NCI-H460 (cell line): ENCODE measurements at places on chromosomes 7 and 10.
A peak's percentile ranks its signal among the peaks of the same experiment; 100 is the strongest.

DNA sequence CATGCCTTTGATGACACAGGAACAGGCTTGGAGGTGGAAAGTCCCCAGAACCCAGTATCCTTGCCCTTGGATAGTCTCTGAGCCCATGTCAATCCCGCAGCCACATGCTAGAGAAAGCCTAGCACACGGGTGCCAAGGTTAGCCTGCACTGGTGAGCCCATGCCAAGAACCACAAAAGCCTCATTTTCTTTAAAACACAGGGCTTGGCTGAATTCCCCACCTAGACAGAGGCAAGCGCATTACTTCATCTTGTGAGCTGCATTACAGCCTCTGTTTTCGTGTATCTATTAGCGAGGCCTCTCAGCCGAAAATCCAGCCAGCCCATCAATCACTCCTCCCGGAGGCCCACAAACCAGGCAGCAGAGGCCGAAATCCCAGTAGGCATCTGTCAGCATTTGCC is 314.9 kb upstream of the AUTS2 start:
- no peak for DNase-seq

DNA sequence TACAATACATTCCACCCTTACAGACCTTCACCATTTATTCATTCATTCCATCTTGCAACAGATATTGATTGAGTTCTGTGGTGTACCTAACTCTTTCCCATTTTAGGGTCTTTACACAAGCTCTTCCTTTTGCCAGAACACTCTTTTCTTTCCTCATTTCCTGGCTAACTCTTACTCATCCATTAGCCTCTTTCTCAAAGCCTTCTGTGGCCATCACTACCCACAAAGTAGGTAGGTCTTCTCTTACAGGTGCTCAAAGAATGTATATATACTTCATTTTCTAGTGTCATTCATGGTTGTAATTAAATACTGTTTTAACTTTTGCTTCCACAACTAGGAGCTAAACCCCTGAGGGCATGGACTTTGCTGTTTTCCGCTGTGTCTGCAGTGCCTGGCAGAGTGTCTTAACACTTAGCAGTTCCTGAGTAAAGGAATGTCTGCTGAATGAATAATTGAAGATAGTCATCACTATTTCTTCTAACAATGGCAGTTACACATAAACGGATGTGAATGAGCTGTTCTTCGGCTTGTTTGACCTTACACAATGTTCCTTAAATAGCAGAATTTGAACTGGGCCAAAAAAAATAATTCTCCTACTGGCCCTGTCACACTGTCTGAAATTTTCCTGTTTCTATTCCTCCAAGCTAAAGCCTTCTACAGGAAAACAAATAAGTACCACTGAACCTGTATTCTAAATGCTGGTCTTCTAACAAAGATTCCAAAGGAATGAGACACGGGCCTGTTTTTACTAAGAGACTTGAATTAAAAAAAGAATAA is 15.1 kb downstream of the BCAP29 start:
- peak; percentile 58 for DNase-seq

DNA sequence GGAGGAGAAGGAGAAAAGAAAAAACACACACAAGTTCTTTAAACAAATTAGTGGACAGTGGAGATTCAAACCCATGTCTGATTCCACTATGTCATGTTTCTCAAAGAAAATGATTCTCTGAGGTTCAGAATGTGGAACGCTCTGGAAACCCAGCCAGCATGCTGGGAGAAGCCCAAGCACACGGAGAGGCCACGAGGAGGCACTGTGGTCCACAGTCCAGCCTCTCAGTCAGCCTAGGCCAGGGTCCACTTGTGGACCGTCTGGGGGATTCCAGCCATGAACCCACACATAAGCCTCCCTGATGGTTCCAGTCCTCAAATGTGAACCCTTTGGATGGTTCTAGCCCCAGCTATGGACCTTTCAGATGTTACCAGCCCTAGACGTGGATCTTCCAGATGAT is 73.4 kb downstream of the CAV1 start:
- no peak for DNase-seq

- DNase-seq: no peak
Observed at GRCh38 chr7:79421751-79422150, 31.7 kb downstream of the MAGI2 start.

DNA sequence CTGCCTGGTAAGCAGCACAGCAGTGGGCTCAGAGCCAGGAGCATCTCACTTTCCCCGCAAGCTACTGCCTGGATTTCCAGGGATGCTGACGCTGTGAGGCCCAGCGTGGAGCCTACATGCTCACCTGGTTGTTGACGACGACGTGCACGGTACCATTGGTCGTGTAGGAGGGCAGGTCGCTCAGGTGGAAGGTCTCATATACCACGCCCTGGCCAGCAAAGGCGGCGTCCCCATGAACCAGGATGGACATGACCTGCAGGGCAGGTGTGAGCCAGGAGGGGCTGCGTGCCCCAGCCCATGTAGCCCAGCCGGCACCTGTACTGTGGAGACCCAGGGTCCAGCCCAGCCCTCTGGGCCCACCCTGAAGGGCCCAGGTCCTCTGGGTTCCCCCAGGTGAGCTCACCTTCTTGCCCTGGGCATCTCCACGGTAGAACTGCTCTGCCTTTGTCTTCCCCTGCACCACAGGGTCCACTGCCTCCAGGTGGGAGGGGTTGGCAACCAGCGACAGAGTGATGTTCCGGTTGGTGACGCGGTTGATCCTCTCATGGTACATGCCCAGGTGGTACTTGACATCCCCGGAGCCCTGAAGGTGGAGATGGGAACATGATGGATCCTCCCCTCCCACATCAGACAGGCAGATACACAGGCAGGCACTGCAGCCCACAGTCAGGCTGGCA is 15.4 kb downstream of the OGDHL start:
- no peak for DNase-seq

GRCh38 chr7:92534572-92534971 is 6.0 kb downstream of the RBM48 start:
- DNase-seq: no peak

DNA sequence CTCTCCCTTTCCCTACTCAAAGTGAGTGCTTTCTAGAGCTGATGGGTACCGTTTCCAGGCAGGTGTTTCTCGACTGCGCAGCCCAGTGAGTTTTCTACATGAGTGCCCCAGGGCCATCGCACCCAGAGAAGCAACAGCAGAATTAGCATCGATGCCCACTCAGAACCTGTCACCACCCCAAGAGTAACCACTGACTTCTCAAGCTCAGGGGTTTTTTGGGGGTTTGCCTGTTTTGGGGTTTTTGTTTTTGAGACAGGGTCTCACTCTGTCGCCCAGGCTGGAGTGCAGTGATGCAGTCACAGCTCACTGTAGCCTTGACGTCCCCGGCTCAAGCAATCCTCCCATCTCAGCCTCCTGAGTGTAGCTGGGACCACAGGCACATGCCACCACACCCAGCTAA is 25.7 kb downstream of the SNX8 start:
- DNase-seq: no peak

DNA sequence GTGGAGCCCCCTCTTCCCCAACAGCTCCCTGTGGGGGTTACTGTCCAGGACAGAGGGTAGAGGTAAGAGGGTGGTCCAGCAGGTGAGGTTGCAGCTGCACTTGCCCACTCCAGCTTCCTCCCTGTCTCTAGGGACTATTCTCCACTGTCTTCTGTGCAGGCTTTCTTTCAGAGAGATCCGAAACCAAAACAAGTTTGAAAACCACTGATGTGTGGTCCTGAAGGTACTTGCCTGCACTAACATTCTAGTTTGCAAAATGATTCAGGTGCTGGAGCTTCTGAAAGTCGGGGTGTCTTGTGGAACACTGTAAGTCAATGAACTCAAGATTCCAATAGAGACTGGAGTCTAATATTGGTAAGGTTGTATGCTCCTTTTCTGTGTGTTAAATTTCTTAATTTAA is 63.1 kb downstream of the BLNK start:
- no peak for DNase-seq

GRCh38 chr7:2515424-2516193 is 4.0 kb upstream of the LFNG start:
- DNase-seq: no peak

DNA sequence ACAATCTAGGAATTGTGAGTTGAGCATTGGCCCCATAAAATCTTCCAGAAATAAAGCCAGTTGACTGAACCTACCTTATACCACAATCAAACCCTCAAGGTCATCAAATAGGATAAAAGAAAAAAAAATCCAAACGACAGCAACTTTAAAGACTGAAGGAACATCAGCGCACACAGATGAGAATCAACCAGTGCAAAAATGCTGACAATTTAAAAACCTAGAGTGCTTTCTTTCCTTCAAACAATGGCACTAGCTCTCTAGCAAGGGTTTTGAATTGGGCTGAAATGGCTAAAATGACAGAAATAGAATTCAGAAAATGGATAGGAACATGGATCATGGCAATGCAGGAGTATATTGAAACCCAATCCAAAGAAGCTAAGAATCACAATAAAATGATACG is 16.1 kb upstream of the POT1 start:
- DNase-seq: no peak

DNA sequence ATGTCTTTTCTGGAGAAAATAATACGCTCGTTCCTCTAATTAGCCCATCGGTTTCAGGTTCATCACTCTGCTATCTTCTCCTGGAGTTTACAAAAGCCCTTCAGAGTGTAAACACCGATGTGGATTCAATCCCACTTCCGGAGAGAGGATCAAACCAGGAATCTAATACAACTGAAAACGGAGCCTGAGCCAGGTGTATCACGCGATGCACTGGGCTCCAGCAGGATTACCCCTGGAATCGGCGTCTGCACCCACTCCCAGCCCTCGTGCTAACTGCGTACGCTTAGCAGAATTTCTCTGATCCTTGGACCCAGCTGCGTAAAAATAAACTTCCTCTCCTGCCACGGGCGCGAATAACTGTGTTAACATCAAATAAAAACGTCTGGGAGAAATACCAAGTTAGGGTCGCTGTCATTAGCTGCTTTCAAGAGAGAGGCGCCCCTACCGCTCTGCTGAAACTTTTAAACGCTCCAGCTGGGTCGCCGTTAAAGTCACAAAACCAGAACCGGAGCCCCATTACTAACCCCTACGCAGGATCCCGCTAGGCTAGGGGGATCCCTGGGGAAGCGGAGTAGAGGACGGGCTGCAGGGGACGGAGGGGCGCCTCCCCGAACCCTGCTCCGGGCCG is 502 bp downstream of the ZNF3 start:
- no peak for DNase-seq

DNA sequence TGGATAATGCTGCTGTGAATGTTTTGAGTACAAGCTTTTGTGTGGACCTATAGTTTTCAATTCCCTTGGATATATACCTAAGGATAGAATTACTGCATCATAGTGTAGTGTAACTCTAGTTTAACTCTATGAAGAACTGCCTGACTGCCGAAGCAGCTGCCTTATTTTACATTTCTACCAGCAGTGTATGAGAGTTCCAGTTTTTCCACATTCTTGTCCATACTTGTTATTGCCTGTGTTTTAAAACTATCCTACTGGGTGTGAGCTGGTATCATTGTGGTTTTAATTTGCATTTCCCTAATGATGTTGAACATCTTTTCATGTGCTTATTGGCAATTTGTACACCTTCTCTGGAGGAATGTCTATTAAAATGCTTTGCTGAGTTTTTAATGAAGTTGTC is 15.7 kb downstream of the SEPTIN7 start:
- DNase-seq: no peak
